Kidney (tissue), 22 donors: ENCODE measurements at places on chromosomes 3 and 15.

DNA sequence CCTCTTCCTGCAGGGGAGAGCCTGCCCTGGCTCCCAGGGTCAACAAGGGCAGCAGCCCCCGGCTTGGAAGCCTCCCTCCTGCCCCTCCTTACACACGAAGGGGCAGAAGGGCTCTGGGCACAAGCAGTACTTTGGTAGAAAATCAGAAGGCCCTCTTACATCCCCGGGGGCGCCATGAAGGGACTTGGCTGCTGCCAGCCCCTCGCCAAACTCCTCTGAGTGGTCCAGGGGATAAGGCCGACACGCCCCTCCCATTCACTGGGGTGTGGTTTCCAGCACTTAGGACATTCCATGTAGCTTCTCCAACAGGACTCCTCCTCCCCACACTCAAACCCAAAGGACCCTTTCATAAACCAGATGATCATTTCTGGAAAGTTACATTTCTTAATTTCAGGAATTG lies 1.2 kb upstream of the ST8SIA2 start:
- DNase-seq = peak; percentile 26

DNA sequence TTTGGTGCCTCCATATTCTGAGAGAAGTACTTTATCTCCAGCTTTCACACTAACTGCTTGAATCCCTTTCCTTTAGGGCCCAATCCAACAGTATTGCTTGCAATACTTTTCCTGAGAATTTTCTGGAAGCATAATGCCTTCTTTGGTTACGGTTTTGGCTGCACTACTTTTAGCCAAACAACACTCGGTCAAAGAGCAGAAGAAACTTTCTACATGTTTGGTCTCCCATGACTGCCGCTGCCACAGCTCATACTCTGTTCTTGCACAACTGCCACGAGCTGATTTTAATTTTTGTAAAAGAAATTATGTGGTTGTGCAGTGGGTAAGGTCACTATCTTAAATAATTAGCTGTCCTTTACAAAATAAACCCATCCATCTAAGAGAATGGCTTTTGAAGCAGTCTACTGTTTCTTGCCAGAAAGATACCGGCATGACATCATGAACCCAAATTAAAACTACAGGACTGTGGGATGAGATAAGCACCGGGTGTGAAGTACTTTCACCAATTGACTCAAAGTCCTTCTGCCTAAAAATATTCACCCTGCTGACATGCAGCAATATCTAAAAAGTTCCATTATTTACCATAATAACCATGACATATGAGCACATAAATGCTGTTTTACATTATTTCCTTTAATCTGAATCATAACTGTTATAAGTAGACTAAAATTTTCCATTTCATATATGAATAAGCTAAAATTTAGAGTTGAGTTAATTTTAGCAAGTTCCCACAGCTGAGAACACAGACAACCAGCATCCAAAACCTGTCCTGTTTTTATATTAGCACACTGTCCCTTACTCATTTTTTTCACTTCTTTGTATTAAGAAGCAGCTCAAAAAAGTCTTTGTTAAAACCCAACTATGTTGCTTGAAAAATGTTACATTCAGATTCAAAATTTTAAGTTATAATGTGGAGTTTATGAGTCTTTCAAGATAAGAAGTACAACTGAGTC lies 1154.3 kb downstream of the EPHA3 start:
- DNase-seq = no peak

DNA sequence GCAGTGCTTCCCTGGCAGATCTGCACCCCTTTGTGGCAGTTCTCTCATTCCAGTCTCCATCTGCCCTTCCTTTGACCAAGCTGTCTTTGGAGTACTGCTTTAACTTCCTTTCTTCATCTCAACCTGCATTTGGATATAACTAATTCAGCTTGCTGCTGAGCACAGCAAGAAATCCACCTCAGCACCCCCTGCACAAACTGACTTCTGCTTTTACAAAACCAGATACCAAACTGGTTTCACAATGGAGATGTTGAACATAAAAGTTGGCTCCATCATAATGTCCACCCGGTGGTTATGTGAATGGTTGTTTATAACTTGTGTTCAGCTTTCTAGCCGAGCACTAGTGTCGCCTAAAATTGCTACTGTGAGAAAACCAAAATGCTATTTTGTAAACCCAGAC lies 341.1 kb upstream of the SEMA6D start:
- no peak for DNase-seq

DNA sequence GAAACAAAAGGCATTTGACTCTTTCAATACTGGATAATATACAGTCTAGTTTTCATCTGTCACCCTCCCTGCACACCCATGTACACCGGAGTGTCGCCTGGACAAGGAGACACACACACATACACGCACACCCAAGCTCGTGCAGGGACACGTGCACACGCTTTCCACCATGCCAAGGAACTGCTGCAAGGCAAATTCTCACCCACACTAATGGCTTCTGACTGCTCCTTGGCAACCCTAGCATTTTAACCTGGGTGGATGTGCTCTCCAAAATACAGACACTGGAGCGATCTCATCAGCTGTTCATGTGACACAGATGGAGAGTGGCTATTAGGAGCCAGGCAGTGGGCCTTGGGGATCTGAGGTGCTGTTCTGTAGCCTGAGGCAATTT lies 61.6 kb downstream of the MEIS2 start:
- DNase-seq = no peak

DNA sequence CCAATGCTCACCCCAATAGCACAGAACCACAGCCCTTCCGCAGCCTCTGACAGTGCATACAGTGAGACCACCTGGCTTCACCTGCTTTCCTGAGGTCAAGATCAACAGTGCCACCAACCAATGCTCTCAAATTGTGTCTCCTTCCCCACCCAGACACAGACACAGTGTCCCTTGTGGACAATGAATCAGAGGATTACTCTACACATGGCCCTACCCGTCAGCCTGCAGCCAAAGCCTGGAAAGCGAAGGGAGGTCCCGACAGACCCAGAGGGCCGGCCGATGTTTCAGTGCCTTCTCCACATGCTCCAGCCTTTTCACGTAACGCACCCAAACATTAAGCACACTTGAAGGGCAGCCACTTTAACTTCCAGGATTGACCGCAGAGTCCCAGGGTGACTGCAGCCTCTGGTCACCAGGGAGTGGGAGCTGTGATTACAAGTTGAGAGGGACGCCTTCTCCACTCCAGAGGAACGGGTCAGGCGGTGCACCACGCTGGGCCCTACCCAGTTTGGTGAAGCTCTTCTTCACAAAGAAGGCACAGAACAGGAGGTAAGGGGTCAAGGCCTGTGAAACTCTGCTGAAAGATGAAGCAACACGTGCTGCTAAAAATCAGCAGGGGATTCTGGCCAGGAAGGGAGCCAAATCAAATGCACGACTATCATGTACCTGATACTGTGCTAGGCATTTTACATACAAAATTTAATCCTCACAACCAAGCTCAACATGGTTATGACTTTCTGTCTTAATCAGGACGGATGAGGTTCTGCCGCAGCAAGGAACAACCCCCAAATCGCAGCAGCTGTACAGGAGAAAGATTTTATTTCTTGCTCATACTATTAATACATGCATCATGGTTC lies 17.2 kb downstream of the KLHL25 start:
- DNase-seq = no peak

DNA sequence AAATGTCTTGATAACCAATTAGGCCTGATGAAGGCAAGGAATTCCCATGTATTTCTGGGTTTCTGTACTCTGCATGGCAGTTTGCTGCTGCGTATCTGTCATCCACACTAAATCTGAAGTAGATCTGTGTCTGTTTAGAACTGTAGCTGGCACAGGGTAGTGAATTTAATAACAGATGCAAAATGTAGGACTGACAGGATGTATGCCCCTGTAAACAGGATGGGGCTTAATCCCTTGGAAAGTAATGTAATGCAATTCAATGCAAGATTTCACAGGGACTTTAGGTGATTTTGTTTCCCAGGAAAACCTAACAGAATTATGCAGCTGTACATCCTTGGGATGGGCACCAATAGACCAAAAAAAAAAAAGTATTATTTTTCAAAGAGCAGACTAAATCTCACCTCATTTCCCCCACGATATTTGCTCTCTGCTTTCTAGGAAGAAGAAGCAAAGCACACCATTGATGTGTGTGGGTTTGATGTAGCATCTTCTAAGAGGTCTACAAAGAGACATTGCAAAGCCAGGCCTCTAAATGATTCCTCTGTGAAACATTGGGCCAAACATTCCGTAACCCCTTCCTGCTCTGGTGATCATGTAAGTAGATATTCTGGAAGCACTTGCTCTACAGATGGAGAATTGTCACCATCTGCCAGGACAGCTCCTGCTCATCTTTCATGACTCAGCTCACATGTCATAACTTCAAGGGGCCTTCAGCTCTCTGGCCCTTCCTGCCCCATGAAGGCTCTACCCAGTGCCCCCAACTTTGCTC lies 464.3 kb upstream of the RGMA start:
- no peak for DNase-seq

- no peak for DNase-seq
These were observed 16.7 kb downstream of the MAPKBP1 start for GRCh38 chr15:41790756-41791546.

DNA sequence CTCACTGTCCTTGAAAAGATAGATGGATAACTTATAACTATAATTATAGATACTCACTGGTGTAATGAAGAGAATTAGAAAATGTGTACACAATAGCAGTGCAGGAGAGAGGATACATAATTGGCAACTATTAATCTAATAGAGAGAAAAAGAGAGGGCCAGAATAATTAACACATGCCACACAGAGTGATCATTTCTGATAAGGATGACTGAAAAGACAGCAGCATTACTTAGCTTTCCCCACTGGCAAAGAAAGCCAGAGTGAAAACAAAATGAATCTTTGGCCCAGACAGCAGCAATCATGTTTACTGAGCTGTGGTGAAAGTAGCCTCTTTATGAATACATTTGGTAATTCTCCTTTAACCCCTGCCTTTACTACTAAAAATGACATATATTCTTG lies 493.3 kb upstream of the ROBO1 start:
- DNase-seq = no peak

GRCh38 chr3:113783463-113783862 lies 36.6 kb downstream of the ATP6V1A start:
- DNase-seq = no peak

GRCh38 chr3:5194801-5195509 lies 7.4 kb downstream of the EDEM1 start:
- no peak for DNase-seq

DNA sequence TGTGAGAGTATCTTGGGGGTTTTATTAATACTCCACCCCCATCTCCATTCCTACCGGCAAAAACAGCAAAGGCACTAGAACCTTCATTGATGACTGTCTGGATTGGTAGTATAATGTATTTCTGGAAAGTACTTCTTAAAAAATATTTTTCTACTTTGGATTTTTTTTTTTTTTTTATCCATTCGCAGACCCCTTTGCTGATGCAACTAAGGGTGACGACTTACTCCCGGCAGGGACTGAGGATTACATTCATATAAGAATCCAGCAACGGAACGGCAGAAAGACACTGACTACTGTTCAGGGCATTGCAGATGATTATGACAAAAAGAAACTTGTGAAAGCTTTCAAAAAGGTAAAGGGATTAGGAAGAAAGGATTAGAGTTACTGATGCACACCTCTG lies 1.2 kb downstream of the EIF1B start:
- DNase-seq = no peak

DNA sequence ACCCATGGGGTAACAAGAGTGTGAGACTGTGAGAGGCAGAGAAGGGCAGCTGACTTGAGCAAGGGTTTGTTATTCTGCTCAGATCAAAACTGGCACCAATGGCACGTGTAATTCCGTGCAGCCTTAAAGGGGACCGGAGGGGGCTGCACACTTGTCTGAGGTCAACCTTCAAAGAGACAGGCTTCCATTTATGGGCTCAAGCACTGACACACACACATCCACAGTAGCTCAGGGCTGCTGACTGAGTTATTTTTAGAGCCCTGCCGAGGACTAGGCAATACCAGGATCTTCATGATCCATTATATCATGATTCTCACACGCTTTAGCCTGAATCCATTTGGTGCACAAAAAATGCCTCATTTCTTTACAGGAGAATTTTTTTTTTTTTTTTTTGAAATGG lies 20.6 kb upstream of the SPTBN5 start:
- DNase-seq = no peak

- no peak for DNase-seq
These were observed 155.6 kb downstream of the SQOR start for GRCh38 chr15:45790325-45790943.

DNA sequence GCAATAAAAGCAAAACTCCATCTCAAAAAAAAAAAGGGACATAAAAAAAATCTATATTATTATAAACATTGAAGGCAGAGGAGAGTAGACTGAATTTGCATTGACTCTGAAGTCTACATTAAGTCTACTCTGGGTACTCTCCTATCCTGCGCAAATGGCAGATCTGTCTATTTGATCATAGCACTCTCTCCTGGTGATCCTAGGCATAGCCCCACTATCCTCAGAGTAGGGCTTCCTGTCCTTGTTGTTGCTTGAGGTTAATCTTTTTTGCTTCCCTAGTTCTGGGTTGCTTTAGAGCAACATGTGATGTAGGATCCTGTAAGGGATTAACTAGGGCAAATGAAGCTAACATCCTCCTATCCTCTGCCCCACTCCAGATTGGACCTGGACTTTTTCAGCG lies 82.1 kb upstream of the LRRFIP2 start:
- DNase-seq = no peak

- peak; percentile 11 for DNase-seq
These were observed 630.4 kb downstream of the CADM2 start for GRCh38 chr3:85589145-85589544.

- DNase-seq = no peak
These were observed 7.9 kb downstream of the PRRT3 start for GRCh38 chr3:9944271-9944670.

DNA sequence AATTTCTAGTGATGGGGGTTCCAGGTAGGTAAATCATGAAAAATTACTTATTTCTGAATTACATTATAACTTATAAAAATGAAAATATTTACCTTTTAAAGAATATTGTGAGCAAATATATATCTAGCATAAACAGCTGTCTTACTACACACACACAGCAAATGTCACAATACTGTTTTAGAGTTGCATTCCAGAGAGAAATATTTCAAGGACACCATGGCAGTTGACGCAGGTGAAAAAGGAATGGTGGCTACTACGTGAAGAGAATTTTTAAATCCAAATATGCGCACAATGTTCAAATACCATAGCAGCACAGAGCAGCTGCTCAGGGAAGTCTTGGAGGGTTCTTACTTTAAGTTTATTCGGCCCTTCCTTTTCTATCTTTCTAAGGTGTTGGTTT lies 356.2 kb downstream of the CGGBP1 start:
- no peak for DNase-seq

DNA sequence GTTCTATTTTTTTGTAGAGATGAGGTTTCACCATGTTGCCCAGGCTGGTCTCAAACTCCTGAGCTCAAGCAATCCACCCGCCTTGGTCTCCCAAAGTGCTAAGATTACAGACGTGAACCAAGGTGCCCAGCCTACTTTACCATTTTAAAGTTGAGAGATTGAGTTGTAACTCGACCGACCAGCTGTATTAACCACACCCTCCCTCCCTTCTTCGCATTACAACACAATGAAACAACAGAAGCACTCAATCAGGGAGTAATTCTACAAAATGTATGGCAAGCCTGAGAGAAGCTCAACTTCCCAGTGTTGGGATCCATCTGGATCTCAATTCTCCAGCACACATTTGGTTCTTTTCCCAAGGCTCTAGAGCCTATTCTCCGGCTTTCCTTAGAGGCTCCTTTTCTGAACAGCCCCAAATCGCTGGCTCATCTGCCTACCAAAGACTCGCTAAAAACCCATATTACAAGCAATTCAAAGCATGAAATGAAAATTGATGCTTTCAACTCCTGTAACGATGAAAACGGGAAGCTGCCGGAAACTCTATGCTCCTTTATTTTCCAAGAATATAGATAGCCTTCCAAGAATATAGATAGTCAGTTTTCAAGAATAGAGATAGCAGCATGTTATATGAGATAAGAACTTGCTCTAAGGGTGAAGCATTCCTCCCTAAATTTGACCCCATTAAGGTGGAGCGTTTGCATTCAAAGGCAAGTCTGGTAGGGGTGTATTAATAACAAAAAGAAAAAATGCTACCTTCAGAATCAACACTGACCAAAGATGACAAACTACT lies 450.9 kb downstream of the MAGI1 start:
- no peak for DNase-seq
